ENCODE measurements at places on chromosomes 7 and 10. TPM values are rescaled to one million over a fixed set of nuclear protein-coding genes. Genes with fewer than 3 reads are reported as not detected.

GRCh38 chr7:51366930-51367613, 50.5 kb upstream of the COBL start:
- peak; percentile 71 for DNase-seq

GRCh38 chr7:15167912-15168311, 265.4 kb upstream of the DGKB start:
- DNase-seq: no peak

- DNase-seq: no peak
These were observed 31.2 kb downstream of the MYL10 start for GRCh38 chr7:101597941-101598340.

- DNase-seq: no peak
These were observed 757.0 kb upstream of the C7orf33 start for GRCh38 chr7:147833557-147833956.

GRCh38 chr10:73218431-73219191, 28.4 kb downstream of the DNAJC9 start:
- DNase-seq: no peak

MCM10 gene
- total RNA-seq: 29.4 TPM

- no peak for DNase-seq
These were observed 90.8 kb downstream of the FOXL3 start for GRCh38 chr7:380711-381210.

Data from Daoy (cell line).